ENCODE measurements at places on chromosomes 7 and 10. TPM values are rescaled to one million over a fixed set of nuclear protein-coding genes. Genes with fewer than 3 reads are reported as not detected.
A peak's percentile ranks its signal among the peaks of the same experiment; 100 is the strongest.

FAM25G gene
- polyA plus RNA-seq: not detected

- DNase-seq: no peak
Observed at GRCh38 chr7:80488851-80489370, 23.0 kb downstream of the GNAT3 start.

TDRD1 gene
- polyA plus RNA-seq: not detected

GRCh38 chr7:102024769-102025391 is 207.5 kb downstream of the CUX1 start:
- peak; percentile 72 for DNase-seq

DNA sequence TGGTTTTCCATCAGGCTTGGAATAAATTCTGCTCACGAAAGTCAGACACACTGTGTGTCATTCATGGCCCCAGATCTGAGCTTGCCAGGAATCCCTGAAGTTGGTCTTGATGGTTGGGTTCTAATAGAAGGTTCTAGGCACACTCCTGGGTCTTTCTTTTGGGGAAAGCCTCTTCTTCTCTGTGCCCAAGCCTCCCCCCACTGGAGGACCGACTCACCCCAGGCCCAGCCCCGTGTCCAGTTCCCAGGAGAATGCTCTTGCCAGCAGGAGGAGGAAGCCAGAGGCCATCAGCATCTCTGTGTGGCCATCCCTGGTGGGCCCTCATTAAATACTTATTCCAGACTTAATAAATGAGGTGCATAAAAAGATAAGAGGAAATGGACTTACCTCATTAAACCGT is 548.0 kb downstream of the TCERG1L start:
- no peak for DNase-seq

DNA sequence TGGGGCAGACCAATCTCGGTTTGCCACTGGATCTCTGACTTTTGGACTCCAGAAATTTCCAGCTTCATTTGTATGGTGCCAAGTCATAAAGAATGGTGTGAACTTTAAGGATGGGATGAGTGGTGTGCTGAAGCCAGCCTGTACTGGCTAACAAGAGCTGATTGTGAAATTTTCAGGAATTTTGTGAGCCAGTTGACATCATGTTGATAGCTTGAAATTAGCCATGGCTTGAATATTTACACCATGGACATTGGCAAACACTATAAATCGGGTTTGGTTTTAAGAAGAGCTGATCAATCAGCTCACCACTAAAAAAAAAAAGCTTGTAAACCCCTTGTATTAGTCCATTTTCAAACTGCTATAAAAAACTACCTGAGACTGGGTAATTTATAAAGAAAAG is 14.1 kb upstream of the MYH16 start:
- DNase-seq: no peak

- no peak for DNase-seq
Observed at GRCh38 chr7:157494506-157495176, 157.8 kb downstream of the DNAJB6 start.

All from kidney (tissue), 22 donors.